ENCODE measurements at places on chromosomes 5 and 9.

DNA sequence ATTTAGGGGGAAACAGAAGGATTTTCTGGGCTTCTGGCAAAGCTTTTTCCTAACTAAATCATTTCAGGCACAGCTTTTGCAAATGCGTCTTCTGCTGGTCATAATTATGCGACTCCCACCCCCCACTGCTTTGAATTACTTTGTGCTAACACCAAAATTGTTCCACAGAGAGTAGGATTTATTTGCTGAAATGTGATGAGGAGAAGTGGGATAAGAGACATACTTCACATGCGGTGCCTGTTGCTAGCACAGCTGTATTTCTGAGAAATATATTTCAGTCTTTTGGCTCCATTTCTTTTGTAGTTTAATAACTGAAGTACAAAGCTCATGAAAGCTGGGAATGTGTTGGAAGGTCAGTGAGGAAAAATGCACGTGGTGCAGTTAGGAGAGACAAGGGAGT is 83.2 kb upstream of the TAS2R1 start:
- DNase-seq, result no peak

- no peak for DNase-seq
Measured at GRCh38 chr5:139743001-139743771, 52.4 kb upstream of the PSD2 start.

- DNase-seq, result no peak
Measured at GRCh38 chr5:176533894-176534611, 3.1 kb downstream of the RNF44 start.

GRCh38 chr9:122364117-122364782 is 6.6 kb upstream of the PTGS1 start:
- no peak for DNase-seq

DNA sequence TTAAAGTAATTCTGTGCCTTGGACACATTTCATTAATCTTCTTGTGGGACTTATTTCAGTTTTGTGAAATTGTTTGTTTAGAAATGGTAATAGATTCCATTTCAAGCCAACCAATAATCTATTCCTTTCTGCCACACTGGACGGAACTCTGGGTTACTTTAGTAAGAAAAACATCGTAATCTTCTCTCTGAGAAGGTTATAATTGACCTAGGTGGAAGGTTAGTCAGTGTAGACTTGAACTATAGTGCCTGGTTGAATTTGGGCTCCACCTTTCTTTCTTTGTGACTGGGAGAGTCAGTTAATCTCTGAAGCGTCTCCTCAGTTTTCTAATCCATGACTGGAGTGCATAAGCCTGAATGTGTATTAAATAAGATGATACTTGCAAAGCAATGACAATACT is 89.7 kb upstream of the PRLR start:
- no peak for DNase-seq

GRCh38 chr9:129027685-129028191 is 393 bp downstream of the SH3GLB2 start:
- DNase-seq, result no peak

- no peak for DNase-seq
Measured at GRCh38 chr5:96317945-96318344, 115.1 kb downstream of the PCSK1 start.

DNA sequence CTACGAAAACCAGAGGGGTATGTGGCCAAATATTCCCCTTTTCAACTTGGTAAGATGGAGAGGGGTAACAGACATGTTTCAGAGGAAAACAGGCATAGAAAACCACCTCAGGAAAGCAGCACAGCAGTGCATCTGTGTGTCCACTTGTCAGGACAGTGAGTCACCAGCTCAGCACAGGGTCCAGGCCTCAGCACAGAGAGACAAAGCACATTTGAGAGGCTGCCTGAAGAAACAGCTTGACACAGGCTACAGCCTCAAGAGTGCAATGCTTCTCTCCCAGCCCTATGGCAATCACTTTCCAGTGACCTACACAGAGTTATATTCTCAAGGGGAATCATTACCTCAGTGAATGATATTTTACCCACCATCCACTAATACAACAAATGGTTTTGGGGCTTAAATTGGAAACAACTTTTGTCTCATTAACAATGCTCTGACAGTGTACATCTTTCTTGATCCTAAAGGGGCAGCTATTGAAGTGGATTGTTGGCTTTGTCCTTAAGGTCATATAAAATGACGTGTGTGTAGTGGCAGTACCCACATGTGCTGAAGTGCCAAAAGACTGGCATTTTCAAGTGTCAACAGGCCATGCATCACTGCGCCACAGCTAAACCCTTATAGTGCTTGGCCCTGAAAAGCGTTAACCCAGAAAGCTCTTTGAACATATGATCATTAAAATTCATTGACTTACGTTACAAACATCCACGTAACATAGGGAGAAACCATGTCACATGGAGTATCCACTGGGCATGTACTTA is 46.4 kb downstream of the ERMP1 start:
- no peak for DNase-seq

DNA sequence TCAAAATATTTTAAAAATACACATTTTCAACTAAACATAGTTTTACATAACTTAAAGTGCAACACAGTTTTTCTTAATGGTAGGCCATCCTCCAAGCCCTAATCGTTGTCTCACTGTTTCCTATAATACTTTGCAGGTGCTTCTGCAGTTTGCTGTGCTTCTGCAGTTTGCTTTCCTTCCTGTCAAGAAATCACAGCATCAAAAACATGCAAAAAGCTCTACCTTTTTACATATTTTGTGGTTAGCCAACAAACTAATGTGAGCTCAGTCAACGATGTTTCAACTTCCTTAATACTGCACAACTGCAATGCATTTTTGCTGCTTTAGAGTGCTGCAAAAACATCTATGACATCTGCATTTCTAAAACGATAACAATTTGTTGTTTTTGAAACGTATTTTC is 25.2 kb downstream of the EMB start:
- DNase-seq, result no peak

GRCh38 chr9:129435988-129436717 is 184.7 kb downstream of the C9orf50 start:
- no peak for DNase-seq

DNA sequence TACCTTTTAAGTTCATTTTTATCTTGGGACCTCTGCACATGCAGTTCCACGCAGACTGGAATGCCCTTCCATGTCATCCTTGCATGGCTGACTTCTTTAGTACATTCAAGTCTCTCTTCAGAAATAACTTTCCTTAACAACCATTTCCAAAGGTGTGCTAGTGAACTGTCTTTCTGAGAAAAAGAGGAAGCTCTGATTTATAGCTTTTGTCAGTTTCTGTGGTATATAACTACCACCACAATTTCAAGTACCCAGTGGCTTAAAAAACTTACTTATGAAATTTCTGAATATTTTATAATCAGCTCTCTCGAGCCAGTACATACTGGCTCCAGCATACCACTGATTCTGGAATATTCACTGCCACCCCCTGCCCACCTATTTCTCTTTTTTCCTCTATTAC is 1613.8 kb downstream of the MAT2B start:
- no peak for DNase-seq

GRCh38 chr5:159849437-159850083 is 66.7 kb upstream of the ADRA1B start:
- no peak for DNase-seq

GRCh38 chr5:66958980-66959641 is 237.5 kb downstream of the CD180 start:
- DNase-seq, result peak; percentile 63

- no peak for DNase-seq
Measured at GRCh38 chr5:135079099-135079681, 45.2 kb upstream of the PITX1 start.

DNA sequence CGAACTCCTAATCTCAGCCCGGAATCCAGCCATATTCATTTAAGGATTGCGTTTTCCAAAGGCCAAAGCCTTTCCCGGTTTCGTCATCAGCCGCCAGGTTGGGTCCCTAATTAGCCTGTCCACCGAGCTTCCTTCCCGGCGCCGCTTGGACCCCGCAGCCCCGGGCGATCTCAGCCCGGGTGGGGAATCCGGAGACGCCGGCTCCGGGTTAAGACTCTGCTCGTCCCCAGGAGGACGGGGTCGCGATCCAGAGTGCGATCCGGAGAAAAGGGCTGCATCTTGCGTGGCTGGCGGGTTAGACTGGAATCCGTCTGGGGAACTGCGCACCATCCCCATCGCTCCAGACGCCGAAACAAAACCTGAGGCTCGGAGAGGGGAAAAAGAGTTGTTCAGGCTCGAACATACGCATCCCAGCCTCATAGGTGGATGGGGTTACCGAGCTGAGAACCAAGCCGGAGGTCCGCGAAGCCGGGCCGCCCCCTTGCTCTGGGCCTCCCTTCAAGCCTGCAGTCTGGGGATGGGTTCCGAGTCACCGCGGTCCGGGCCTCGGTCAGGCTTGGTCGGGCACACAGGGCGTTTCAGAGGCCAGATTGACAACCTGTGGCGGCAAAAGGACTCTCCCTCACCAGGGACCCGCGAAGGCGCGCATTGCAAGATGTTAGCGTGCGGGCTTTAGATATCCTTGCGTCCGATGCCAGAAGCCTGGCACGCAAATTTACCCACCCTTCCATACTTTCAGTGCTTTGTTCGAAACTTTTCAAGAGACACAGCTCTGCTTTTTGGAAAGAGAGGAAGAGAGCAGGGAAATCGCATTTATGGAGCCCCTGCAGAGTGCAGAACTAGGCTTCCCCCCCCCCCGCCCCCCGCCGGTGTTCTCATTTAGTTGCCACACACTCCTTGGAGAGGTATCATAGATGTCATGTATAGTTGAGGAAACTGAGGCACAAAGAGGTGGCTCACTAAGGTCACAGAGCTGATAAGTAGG is 7.9 kb downstream of the MSX2 start:
- DNase-seq, result no peak

DNA sequence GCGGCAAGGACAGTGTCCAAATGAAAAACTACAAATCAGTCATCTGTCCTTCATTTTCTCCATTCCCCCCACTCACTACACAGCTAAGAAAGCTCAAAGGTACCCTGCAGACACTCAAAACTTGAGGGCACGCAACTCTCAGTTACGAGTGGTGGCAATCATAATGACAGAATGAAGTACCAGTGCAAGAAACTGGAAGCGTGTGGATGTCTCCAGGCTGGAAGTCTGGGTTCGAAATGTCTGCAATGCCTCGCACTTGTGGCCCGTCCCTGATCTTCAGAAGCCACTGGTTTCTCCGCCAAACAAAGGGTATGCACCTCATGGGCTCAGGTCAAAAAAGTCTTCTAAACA is 597 bp upstream of the CENPH start:
- DNase-seq, result no peak

- DNase-seq, result no peak
Measured at GRCh38 chr9:105964156-105964555, 269.8 kb downstream of the TMEM38B start.

DNA sequence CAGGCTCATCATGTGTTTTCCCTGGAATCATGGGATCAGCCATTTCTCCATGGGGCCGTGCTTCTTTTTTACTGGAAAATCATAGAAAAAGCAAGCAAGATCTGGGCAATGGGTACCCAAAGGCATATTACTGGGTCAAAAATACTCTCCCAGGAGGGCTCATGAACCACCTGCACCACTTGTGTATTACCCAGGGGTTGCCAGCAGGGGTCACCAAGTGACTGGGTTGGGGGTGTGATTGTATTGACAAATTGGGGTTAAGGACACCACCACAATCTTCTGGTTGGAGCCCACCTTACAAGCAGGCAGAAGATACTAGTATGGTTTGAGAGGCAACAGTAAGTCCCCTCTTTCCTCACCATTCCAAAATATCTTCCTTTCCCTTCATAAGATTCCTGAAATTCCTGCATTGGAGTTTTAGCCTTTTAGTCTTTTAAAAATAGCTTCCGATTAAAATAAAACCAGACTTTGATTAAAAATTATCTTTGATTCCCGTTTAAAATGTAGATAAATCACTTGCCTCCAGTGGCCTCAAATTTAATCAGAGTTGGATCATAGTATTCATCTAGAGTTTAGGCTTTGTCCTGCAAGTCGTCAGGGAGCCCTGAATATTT is 603.3 kb downstream of the KIF4B start:
- DNase-seq, result no peak

DNA sequence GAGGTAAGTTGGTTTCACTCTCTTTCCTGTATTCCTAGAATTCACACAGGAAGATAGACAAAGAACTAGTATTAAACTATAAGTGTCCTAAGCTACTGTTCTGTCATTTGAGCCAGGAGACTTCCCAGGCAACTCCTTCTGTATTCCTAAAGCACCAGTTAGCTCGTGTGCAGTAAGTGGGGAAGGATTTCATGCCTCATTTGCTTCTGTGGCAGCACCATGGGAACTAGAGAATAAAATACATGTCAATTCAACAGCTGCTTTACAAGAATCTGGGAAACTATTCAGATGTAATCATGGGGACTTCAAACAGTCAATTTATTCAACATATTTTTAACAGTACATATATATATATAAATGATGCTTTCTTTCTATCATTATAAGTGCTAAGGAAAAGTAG is 762.3 kb downstream of the PRELID2 start:
- DNase-seq, result no peak

- DNase-seq, result no peak
Measured at GRCh38 chr9:129864991-129865647, 29.9 kb downstream of the USP20 start.

- no peak for DNase-seq
Measured at GRCh38 chr5:4089087-4089486, 493.5 kb downstream of the IRX1 start.

DNA sequence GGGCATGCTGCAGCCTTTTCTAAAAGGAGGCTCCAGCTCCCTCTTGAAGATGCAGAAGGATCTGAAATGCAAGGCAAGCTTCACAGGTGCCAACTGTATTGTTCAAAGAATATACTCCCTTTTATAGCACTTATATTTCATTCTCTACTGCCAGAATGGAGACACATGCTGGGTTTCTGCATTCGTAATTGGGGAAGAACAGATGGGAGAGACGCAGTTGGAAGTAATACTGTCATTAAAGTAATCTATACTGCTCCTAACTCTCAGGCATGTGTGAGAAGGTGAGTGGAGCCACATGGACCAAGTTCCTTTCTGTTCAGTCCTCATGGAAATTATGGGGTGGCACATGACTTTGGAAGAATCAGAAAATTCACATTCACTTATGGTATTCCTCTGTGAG is 226.4 kb downstream of the TRIM32 start:
- no peak for DNase-seq

Measured in NCI-H2029 treated with DMSO at 0.1 percent for 48 hours (cell line).